Activated naive CD4-positive, alpha-beta T cell (primary cell): ENCODE measurements at places on chromosomes 6 and 20.

GRCh38 chr20:52261792-52262191 is 70.2 kb upstream of the ZFP64 start:
- DNase-seq: no peak

DNA sequence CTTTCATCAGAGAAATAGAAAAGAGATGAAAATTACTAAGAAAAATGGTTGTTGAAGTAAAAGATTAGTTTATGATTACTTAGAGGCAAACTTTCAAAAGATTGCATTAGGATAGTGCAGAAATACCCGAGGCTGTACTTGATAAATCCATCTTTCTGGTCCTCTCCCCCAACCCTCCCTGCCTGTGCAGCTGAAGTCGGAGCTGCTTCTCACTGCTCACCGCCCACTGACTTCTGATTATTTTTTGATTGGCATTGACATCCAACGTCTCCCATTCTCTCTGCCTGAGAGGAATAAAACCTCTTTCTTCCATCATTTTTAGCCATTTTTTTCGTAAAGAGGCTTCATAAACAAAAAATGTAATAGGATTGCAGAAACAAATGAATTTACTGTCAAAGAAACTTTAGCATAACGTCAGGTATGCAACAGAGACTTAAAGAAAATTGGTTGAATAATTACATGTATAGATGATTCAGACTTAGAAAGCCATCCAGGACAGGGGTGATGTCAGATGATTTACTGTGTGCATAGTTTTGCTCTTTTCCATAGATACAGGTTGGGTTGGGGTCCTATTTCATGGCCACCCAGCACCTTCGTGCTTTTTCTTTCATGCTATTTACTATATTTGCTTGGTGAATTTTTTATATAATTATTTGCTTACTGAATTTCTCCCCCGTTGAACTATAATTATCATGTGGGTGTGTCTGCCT is 53.6 kb upstream of the EDN3 start:
- no peak for DNase-seq

GRCh38 chr6:149859368-149859767 is 4.8 kb downstream of the LRP11 start:
- DNase-seq: no peak

DNA sequence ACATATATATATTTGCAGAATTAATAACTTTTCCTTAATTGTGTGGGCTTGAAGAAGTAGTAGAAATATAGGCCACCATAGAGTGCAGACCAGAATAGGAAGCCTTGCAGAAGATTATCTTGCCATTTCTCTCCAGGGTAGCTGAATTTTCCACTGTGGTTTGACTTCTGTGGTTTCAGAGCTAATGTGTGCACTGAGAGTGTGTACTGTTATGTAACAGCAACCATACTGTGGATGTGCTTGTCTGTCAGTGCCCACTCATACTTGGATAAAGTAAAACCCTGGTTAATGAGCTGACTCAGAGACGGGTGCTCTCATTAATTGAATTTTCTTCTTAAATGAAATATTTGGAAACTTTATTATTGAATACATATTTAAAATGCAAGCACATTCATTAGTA is 57.2 kb downstream of the CEP43 start:
- DNase-seq: no peak

DNA sequence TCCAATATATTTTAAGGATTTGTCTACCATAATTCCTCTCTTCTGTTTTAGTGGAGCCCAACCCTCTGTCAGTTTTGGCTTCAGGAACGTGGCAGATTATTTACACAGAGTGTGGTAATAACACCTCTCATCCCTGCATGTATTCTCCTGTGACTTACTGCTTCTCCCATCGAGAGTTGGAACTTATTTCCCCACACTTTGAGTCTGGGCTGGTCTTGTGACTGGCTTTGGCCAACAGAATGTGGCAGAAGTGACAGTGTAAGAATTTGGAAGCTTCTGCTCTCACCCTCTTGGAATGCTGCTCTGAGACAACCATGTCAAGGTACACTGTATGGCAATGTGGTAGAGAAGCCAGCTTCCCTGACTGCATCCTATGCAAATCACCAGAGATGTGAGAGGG is 407.7 kb downstream of the EPM2A start:
- no peak for DNase-seq

- DNase-seq: no peak
Measured at GRCh38 chr20:16553684-16554083, 19.6 kb downstream of the KIF16B start.

GRCh38 chr6:23174781-23175361 is 605.5 kb downstream of the HDGFL1 start:
- no peak for DNase-seq

DNA sequence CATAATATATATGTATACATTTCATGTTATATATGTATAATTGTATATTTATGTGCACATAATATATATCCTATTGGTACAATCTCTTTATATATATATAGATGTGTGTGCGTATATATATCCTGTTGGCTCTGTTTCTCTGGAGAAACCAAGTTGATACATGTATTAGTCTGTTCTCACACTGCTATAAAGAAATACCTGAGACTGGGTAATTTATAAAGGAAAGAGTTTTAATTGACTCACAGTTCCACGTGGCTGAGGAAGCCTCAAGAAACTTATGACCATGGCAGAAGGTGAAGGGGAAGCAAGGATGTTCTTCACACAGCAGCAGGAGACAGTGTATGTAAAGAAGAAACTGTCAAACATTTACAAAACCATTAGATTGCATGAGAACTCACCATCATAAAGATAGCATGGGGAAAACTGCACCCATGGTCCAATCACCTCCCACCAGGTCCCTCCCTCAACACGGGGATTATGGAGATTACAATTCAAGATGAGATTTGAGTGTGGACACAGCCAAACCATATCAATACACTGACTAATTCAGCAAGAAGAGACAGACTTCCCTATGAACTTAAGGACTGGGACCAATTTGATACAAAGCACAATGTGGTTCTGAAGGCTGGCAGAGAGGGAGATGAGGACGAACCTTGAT is 14.0 kb downstream of the CST3 start:
- no peak for DNase-seq

- no peak for DNase-seq
Measured at GRCh38 chr20:51139891-51140290, 117.0 kb upstream of the KCNG1 start.

DNA sequence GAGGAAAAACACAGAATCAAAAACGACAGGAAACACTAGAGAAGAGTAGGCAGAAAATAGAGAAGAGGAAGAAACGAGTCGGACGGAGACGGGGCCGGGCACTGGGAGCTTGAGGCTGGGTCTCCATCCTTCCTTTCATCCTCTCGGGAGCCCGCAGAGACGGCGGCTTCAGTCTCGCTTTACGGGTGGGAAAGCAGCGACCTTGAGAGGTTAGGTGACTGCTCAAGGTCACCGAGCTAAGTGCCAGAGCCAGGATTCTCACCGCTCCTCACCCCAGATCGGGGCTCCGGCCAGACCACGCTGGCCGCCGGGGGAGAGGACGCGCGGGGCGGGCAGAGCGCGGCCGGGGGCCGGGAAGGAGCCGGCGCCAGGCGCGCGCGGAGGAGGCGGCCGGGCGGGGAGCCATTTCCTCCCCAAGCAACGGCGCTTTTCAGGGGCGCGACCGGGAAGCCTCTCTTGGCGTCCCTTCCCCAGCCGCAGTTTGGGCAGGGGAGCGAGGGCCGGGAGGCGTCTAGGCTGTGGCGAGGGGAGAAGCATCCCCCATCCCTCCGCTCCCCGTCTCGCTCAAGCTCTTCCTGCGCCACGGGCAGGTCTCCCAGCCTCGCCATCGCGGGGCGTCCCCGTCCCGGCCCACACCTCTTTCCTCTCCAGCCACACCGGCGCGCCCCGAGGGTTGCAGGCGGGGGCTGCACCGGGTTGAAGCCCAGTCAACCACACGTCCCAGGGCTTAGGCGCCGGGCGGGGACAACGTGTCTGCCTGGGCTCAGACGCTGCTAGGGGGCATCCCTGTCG is 24.1 kb upstream of the MAP3K7 start:
- DNase-seq: no peak

DNA sequence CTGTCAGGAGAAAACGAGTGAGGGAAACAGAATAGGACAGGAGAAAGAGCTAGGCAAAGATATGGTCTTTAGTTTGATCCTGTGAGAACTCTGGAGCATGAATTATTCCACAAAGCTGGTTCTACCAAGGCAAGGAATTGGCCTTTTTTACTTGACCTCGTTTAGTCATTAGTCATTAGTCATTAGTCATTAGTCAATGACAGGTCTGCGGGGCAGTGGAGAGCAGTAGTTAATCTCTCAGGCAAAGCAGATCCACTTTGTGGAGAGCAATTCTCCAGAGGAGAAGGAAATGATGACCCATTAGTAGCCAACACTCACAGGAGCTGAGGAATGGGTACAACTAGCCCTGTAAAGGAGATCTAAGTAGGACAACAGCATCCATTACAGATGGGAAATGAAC is 22.0 kb upstream of the ABCC10 start:
- no peak for DNase-seq
